ENCODE measurements at places on chromosomes 16 and 17.

DNA sequence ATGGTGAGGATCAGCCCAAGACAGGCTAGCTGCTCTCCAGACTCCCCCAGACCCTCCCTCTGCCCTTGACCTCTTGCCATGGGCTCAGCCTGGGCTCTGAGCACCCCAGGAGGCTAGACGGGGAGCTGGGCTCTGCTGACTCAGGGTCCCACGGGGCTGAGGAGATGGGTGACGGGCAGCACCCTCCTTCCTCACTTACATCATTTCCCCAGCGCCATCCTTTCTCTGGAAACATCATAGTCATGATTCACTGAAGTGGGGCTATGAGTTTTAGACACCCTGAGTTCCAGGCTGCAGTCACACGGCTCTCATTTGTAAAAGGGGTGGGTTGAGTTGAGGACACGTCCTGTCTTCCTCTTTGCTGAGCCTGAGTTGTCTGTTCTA is 3.0 kb upstream of the ITGAX start:
- DNase-seq, result peak; percentile 62

GRCh38 chr17:69466451-69466850 is 52.0 kb downstream of the MAP2K6 start:
- DNase-seq, result no peak

DNA sequence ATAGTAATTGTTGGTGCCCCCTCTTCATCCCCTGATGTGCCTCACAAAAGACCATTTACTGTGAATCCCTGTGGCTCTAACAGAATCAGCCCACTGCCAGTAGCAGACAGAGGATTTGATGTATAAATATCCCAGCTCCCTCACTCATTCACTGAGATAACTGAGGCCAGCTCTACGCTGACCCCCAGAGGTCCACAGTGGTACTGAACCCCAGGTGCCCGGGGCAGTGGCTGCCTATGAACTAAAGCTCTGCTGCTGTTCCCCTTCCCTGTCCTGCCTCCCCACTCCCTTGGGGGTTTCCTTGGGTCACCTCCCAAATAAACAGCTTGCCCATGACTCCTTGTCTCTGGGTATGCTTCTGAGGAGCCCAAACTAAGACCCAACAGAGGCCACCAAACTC is 295.8 kb downstream of the FOXL1 start:
- no peak for DNase-seq

- no peak for DNase-seq
Measured at GRCh38 chr16:49527611-49528010, 154.0 kb downstream of the C16orf78 start.

- DNase-seq, result peak; percentile 75
Measured at GRCh38 chr16:9297437-9298113, 206.1 kb downstream of the HAPSTR1 start.

GRCh38 chr16:60091529-60091928 is 1357.4 kb upstream of the GOT2 start:
- no peak for DNase-seq

- no peak for DNase-seq
Measured at GRCh38 chr16:88783391-88784073, 1.5 kb downstream of the PIEZO1 start.

GRCh38 chr16:5108505-5109158 is 11.0 kb upstream of the EEF2KMT start:
- DNase-seq, result no peak

- DNase-seq, result no peak
Measured at GRCh38 chr16:50800074-50800473, 58.2 kb downstream of the CYLD start.

DNA sequence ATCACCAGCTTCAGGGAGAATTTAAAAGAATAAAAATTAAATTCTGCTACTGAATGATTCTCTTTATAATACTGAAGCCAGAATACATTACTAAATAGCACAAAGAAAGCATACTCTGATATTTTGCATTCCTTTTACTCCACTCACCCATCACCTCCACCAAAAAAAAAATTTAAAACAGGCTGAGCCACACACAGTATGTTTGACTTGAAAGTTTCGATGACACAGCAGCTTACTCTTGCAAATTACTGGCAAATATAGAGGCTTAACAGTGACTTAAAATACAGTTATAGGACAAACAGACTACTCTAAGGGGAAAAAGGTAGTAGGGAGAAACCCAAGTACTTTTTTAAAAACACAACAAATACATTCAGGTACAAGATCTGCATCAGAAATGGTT is 39.2 kb downstream of the GPATCH8 start:
- no peak for DNase-seq

DNA sequence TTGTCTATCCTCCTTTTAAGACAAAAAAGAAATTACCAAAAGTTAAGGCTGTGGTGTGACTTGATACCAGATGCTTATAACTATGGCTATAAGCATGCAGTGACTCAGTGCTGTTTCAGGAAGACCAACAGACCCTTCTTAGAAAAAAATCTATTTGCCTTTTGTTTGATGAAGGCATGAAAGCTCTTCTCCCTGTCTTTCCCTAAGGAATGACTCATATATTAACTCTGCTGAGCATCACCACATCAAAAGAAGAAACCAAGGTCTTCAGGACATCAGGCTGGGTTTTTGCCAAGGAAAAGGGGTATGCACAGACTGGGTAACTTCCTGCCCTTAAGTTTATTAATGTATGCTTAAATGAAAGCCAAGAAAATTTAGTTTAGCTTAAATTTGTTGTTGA is 47.1 kb downstream of the VMP1 start:
- no peak for DNase-seq

GRCh38 chr17:48470388-48471034 is 40.5 kb upstream of the SKAP1 start:
- DNase-seq, result no peak

- DNase-seq, result no peak
Measured at GRCh38 chr17:73227379-73227778, 34.3 kb downstream of the CPSF4L start.

GRCh38 chr17:20156196-20157000 is 147.2 kb downstream of the SPECC1 start:
- DNase-seq, result peak; percentile 76

- DNase-seq, result peak; percentile 66
Measured at GRCh38 chr17:82921426-82921825, 81.6 kb upstream of the ZNF750 start.

GRCh38 chr16:23279721-23280153 is 22.4 kb upstream of the SCNN1B start:
- no peak for DNase-seq

DNA sequence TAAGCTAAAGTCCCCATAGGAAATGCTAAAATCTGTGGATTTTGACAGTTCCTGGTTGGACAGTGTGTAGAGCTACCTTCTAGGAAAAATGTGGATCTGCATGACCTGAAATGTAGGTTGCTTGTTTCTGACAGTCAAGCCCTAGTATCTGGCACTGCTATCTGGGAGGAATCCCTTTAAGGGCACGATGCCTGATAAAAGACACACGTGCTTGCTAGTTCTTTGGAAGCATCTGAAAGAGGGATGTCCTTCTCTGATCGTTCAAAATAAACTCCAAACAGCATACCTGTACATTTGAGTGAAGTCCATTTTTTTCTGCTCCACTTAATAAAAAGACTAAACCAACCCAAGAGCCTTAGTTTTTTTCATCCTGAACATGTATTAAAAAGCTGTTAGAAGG is 101.3 kb downstream of the CDK5R1 start:
- no peak for DNase-seq

DNA sequence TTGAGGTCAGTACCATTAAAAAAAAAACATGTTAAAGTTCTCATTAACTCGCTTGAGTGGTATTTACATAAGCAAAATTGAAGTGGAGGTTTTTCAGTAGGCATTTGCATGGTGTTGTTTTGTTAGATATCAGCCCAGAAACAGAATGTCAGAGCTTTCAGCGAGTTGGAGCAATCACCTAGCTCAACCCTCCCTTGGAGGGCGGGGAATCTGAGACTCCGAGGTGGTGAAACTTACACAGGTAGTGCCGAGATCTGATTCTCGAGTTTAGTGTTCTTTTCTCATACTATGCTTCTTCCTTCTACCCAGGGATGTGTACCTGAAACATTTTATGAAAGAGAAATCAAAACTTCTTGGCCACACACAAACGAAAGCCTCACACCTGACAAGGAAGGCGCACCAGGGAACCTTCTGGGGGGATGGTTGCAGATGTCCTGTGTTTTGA is 6.6 kb downstream of the SEC14L1 start:
- no peak for DNase-seq
